ENCODE measurements at places on chromosomes 2 and 18.

- DNase-seq: no peak
Measured at GRCh38 chr2:67726416-67726815, 329.3 kb downstream of the ETAA1 start.

DNA sequence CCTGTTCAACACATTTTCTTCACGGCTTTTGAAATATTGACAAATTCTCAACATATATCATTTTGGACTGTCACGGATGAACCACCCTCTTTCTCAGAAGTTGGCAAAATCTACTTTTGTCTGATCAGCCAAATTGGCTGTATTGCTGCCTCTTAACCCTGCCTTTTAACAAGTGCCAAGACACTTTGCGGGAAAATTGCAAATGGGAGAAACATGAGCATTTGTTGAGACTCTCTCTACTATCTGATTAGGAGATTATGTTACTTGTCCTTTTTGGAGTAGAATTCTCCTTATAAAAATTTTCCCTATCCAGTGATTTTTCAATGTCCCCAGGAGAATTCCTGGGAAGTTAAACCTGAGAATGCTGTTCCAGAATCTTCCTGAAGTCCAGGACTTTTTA, 256.2 kb upstream of the ZSWIM2 start:
- no peak for DNase-seq

DNA sequence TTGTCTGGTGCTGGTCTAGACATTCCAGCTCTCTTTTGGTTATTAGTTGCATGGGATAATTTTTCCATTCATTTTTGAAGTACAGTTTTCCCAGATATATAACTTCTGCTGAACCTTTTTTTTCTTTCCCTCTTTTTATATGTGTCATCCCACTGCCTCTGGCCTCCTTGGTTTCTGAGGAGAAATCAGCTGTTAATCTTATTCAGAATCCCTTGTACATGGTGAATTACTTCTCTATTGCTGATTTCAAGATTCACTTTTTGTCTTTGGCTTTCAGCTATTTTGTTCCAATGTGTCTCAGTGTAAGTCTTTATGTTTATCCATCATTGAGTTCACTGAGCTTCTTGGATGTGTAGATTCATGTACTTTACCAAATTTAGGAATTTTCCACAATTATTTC, 99.7 kb downstream of the ARHGEF4 start:
- DNase-seq: no peak

GRCh38 chr2:104406261-104406726, 447.6 kb upstream of the POU3F3 start:
- DNase-seq: no peak

DNA sequence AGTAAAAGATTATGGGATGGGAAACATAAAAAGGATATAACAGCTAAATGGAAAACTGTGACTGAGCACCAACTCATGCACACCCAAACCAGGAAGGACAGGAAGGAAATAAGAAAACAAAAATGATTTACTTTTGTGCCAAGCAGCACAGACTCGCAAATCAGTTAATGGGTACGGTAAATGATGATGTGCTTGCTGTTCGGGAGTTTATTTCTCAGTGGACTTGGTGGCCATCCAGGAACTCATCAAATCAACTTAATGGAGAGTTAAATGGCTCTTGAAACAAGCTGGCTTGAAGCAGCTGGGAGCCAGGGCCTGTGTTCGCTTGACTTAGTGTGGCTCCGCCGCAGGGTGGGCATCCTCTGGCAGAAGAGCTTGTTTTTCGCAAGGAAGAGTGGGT, 36.2 kb downstream of the MTCL1 start:
- DNase-seq: no peak

- DNase-seq: no peak
Measured at GRCh38 chr2:133794114-133794513, 225.9 kb upstream of the NCKAP5 start.

DNA sequence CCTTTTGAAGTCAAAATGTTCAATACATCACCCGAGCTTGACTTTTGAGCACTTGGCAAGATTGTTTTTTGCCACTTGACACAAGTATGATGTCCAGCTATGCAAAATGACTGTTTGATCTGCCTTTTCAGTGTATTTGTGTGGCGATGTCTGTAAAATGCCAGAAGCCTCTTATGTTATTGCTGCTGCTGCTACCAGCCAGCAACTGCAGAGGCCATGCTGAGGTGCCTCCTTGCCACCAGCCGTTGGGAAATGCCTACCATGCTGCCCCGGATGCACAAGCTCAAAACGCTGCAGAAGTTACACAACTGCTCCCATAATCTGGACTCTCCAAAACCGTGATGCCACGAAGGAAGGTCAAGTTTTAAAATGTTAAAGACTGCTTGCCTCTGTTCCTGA, 80.3 kb downstream of the RTN4 start:
- DNase-seq: no peak

- no peak for DNase-seq
Measured at GRCh38 chr2:147355706-147356105, 489.1 kb upstream of the ACVR2A start.

DNA sequence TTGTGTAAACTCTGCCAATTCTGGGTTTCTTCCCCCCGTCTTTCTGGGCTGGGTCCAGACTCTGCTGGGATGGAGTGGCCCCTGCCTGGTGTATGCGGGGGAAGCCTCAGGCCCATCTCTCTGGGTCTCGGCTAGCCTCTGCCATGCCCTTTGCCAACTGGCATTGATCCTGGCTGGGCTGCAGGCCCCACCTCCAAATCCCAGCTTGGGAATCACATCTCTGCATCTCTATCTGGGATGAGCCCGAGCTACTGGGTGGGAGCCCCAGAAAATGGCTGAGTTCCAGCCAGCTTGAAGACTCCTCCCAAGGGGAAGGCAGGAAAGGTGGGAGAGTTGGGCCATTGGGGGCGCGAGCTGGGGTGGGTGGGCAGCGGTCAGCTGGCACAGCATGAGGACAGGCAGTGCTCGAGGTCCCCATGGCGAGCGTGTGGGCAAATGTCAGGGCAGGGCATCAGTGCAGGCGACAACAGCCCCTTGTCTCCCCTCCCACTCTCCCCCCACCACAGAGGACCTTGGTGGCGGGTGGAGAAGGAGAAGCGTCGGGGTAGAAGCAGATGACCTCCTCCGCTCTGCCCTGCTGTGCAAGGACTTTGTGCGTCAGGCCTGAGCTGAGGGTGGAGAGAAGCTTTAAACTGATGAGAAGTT, 139.4 kb downstream of the ASB1 start:
- no peak for DNase-seq

- DNase-seq: no peak
Measured at GRCh38 chr2:61149074-61149473, 12.9 kb upstream of the C2orf74 start.

- no peak for DNase-seq
Measured at GRCh38 chr2:118774458-118775133, 72.9 kb downstream of the EN1 start.

DNA sequence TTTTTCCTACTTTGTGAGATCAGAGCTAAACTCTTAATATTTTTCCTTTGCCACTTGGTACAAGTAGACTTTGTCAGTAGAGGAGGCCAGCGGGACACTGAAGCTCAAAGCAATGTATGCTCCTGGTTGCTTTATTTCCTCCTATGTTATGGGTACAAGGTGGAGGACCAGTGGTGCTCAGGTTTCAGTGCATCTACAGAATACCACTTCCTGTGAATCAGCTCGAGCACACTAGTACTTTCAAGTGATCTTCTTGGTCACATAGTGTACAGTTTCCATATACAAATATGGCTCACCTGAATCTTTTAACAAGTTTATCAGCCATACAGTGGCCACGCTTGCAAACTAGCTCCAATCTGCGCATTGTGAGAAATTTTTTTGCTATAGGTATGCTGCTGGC, 1674.8 kb upstream of the TMEFF2 start:
- no peak for DNase-seq

DNA sequence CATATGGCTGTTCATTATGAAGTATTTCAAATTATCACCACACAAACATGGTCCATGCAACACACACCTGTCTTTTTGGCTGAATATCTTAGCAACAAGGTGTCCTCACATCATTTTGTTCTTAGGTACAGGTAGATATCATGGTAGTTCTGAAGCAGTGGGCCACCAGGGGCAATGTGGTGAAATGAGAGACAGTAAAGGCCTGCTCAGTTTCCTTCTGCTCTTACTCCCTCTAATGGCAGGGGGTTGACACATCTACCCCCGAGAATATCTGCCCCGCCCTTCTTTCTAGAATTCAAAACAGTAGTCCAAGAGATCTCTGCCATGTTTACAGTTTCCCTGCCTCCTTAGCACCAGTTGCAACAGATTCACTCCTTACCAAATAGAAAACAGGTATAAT, 147.0 kb upstream of the KLHL14 start:
- DNase-seq: no peak

GRCh38 chr2:218975060-218975777, 9.8 kb downstream of the FEV start:
- no peak for DNase-seq

DNA sequence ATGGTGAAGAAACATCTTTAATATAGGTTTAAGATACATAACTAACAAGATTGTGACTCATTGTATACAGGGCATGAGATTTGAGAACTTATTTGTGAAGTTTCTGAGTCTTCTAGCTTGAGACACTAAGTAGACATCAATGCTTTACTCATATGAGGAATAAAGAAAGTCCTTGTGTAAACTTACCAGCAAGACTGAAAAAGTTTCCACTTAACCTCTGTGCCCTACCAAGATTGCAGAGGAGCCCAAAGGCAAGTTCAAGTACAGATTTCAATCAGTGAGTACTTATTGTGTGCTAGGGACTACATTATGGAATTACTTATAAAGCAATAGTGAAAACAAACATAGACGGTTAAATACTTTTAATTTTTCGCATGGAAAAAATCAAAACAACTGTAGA, 1041.2 kb upstream of the CELF4 start:
- DNase-seq: peak; percentile 30

- no peak for DNase-seq
Measured at GRCh38 chr2:222545823-222546795, 109.8 kb downstream of the FARSB start.

DNA sequence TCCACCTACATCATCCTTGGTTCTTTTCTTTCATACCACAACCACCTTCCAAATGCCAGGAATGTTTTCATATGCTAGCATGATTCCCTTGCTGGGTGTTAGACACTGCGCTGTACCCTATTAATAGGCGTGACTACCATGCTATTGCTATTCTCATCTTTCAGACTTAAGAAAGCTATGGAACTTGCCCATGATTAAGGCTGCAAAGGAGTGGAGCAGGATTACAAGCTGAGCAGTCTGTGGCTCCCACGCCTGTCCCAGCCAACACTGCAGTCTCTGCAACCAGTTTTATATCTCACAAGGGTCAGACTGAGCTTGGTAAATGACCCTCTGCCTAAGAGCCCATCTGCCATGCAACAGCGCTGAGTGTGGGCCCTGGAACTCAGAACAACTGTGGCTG, 285.7 kb upstream of the POU3F3 start:
- DNase-seq: no peak

DNA sequence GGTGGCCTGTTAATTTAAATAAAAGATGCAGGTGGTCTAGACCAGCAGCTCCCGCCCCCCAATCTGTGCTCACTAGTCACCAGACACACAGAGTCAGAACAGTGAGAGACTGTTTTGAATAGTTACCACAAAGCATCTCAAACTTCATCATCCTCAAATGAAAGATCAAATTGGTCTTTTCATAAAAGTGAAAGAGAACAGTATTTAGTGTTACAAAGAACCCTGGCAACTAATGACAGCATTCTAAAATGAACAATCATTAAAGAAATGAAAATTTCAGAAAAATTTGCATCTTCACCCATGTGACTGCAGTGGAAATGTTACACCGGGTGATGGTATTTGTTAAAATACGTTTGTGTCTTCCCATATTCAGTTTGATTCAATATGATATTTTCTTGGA, 65.5 kb upstream of the PMAIP1 start:
- DNase-seq: no peak

DNA sequence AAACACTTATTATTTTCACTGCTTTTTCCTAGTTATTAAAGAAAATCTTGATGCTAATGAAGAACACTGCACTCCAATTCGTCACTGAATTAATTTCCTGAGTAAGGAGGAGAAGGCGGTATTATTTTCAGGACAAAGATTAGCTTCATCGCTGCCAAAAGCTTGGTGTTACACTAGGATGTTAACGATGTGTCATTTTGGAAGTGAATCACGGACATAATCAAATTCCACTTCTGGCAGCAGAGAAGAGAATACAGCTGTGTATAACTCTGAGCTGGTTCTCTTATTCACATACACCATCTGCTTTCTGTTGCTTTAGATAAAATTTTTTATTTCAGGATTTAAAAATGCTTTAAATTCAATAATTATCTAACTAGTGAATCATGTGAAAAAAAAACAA, 74.1 kb downstream of the SCG2 start:
- no peak for DNase-seq

DNA sequence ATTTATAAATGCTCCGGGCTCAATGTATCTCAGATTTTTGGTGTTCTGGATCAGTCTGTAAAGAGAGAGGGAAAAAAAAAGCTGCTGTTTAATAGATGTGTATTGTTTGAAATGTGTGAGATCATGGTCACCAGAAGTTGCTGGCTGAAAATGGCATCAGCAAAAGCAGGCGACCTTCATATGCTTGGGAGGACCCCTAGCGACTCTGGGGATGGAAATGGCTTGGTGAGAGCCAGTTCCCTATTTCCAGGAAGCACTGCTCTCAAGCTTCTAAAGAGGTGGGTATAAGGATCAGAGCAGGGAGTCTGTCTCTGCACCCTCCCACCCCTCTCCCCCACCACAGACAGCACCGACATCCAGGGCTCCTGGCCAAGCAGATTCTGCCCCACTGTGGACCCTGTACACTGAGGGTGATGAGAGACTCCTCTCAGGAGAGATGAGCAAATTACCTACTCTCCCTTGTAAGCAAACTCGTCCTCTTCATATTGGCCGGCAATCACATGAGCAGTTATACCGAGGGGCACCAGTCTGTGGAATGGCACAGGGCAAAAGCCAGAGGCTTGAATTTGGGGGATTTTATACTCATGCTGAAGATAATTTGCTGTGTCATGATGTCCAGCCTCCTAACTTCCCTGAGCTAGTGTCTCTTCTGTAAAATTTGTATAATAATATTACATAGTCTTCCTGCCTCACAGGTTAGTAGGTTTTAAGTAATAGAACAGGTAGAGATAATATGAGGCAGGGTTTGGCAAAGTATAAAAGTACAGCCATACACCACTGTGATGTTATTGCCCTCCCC, 29.6 kb downstream of the LHCGR start:
- DNase-seq: no peak

All from GM12878 (cell line).